Fibroblast of skin of scalp (primary cell): ENCODE measurements at places on chromosomes 3 and 15.

DNA sequence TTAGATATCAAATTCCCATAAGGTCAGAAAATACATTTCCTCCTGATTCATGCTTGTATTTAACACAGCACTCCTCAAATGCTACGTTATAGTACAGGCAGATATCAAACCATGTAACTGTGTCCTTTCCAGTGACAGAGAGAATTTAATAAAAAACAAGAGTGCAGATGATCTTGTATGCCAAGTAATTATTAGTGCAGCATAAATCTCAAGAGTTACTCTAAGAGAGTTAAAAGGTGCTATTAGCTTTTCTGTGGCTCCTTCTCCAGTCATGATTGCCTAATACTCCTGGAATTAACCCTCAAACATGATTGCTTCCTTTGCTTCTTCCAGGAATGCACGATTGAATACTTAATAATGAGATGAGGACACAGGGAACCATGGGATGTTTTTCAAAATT, 413.0 kb upstream of the DPH6 start:
- DNase-seq, result no peak

GRCh38 chr3:134242649-134243617, 7.7 kb downstream of the RYK start:
- peak; percentile 82 for DNase-seq

GRCh38 chr3:112351036-112351435, 18.1 kb downstream of the CD200 start:
- DNase-seq, result no peak

DNA sequence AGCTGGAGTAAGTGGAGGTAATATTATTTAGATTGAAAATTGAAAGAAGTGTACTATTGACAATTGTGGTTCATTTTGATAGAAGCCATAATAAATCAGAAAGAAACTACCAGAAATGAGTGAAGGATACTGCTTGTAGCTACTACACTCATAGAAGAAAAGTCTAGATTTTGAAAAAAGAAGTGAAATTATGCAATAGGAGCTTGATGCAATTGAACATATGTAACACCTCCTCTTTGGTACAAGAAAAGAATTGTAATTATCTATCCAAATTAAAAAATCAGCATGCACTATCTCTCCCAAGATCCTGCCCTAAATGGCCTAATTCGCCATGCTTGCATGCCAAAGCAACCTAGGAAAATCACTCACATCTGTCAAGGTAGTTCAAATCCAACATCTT, 51.1 kb upstream of the CD200R1L start:
- no peak for DNase-seq

DNA sequence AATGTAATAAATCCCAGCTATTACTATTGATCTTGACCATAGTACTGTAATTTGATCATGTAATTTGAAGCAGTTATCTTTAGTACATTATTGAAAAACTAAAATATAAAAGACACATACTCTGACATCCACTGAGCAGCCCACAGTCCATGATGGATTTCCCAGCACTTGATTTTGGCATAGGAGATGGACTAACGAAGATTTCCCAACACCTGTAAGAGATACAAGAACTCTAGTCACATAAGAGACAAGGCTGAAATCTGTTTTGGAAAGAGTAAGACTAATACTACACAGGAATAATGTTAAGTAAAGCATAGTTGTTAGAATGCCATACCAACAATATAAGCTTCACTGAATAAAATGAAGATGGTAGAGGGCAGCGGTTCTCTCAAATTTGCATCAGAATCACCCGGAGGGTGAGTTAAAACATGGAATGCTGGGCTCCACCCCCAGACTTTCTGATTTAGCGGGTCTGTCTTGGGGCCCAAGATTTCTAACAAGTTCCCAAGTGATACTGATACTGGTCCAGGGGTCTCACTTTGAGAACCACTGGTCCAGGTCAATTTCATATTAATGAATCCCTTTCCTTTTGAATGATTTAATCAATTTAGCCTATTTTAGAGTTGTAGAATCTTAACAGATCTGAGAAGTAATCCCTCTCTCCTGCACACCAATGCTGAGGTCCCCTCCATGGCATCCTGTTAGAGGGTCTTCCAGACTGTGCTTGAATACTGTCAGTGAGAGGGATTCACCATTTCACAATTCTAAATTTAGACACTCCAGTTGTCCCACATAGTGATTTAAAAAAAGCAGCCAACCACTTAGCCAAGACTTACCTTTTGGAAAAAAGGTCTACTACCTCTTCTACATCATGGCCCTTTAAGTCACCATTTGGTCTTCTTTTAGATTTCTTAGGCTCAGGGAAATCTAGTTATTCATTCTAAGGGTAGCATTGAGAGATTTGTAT, 11.5 kb downstream of the RABL3 start:
- DNase-seq, result no peak

DNA sequence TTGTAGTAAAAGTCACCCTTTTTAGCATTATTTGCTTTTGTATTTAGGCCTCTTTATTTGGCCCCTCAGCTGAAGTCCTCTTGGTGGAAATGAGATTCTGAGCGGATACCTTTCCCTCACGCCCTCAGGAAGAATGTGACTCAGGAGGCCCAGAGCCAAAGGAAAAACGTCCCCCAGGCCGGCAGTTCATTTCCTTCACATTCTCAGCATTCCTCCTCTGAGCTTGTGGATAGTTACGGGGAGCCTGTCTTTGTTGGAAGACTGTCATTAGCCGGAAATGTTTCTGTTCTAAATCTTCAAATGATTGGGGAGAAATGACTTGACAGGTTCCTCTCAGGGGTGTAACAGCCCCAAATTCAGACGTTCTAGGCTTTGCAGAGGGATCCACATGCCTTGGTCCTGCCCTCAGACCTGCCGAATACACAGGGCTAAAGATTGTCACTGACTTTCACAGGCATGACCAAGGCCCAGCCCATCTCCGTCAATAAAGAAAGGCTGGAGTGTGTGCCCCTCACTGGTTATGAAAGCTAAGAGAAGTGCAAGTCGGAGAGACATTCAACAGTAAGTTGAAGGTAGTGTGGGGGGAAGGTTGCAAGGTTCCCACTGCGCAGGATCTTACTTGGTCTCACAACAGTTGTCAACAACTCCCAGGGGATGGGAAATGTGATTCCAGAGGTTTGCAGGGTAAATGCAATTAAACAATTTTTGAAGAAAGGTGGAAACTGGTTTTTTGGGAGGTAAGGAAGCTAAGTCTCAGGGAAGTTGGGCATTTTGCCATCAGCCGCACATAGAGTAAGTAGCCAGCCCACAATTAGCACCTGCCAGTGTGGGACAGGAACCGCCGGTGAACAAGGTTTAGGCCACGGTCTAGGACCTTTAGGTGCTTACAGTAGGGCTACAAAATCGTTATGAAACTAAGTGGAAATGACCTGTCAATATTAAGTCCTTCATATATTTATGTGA, 39.7 kb upstream of the MYZAP start:
- DNase-seq, result peak; percentile 85

GRCh38 chr3:37221407-37221806, 47.0 kb upstream of the LRRFIP2 start:
- peak; percentile 72 for DNase-seq

- peak; percentile 22 for DNase-seq
Measured at GRCh38 chr15:95448531-95449229, 881.8 kb upstream of the NR2F2 start.

DNA sequence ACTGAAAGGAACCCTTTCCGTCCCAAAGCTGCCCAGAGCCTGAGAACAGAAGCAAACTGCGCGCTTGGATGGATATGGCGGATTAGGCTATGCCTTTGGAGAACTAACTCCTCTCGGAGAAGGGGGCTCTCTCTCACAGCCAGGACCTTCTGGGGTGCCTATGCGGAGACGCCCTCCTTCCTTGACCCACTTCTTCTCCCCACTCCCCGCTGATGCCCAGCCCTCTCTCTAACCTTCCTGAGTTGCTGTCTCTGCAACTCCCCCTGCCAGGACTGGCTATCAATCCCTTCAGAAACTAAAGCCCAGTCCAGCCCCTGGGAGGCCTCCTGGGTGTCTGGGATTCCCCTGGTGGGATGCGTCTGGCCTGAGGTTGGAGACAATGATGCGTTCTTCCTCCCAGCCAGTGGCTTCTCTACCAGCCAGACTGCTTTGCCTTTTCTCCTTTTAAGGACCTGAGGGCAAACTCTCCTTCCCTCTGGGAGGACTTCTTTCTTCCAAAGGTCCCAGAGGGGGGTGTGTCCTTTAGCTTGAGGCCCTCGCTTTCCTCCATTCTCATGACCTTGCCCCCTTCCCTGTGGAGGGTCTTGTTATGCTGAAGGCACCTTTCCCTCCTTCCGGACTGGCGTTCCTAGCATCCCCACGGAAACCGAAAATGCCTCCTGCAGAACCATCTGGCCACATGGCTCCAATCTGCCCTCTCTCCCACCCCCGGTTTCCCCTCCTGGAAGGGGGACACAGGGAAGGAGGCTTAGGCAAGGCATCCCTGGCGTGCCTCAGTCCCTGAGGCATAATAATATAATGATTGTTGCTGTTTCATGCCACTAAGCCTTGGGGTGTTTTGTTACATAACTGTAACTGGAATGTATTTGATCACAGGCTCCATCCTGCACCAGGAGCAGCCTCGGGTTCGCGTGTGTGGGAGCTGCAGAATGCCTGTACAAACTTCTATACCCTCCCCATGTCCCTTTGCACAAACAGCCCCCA, 63.4 kb upstream of the C15orf39 start:
- DNase-seq, result peak; percentile 85

DNA sequence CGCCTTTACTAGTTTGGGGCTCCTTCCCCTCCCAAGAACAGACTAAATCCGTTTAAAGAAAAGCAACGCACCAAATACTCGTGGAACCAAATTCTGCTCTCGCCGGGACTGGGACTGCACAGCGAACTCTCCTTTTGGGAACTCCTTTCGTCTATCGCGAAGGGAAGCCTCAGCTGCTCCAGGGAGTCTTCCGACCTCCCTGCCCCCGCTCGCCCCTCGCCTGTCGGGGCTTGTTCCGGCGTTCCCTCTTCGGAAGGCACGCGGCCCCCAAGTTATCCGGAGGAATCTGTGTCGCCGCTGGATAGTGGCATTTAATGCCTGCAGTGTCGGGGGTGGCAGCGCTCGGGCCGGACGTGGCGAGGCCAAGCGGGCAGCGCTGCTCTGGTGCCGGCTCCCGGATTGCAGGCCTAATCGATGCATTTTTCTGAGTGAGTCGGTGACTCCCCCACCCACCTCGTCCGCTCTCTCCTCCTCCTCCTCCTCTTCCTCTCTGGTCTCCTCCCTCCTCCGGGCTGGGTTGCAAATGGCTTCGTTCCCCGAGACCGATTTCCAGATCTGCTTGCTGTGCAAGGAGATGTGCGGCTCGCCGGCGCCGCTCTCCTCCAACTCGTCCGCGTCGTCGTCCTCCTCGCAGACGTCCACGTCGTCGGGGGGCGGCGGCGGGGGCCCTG, at the start of gene TRIM71:
Gene TRIM71 (plus strand): TSS at position 440 of the 671 bp plus-strand sequence. CDS start 84 bp downstream, at position 524.
- no peak for DNase-seq

DNA sequence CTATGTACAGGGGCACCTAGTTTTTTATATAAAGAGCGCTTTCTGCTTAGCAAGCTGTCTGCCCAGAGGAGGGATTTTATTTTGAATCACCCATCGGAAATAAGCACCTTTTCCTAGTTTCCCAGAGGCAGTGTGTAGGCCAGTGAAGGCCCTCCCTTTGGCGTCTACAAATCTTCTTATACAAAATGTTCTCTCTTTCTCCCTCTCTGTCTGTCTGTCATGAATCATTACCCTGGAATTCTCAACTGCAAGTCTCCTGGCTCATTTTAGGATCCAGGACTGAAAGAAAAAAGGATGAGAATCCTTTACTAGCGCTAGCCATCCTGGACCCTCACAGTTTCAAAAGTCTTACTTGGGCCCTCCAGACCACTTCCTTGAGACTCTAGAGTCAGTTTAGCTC, 728.1 kb downstream of the OTOL1 start:
- peak; percentile 29 for DNase-seq

GRCh38 chr3:78872195-78872594, 895.6 kb downstream of the ROBO1 start:
- no peak for DNase-seq

DNA sequence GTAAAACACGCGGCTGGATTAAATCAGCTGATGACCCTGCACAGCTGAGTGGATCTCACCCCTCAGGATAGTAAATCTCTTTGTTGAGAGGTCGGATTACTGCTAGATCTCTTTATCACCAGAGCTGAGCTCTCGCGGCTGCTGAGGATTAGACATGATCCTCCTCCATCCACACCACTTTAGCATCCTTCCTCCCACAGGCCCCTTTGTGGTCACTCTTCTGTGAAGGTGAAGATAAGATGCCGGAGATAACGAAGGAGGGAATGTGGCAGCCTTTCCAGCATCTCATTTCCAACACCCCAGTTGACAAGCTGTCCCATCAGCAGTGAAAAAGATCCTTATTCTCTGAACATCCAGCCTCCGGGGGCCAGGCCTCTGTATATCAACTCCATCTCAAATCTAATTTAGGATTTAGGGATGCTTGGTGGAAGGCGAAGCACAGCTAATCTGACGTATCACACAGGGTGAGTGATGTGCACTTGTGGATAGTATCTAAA, 47.5 kb upstream of the SELENOK start:
- no peak for DNase-seq

GRCh38 chr3:147371140-147371539, 35.2 kb downstream of the ZIC4 start:
- DNase-seq, result no peak

- DNase-seq, result no peak
Measured at GRCh38 chr3:133490468-133491351, 82.8 kb upstream of the CDV3 start.

DNA sequence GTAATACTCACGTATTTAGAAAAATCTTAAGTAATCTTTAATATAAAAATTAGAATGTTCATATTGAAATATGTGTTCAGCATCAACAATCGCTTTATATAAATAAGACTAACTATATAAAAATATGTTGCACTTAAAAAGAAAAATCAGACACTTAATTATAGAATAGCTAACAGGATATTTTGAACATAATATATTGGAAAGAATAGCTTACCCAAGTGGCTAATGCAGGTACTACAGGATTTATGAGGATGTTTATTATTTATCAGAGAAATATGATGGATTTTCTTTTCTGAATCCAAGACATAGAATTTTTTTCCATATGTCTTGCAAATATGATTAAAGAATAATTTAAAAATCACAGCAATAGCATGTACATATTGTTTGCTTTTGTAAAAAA, 567.9 kb upstream of the GBE1 start:
- peak; percentile 0 for DNase-seq

GRCh38 chr3:185406121-185406620, 43.2 kb downstream of the MAP3K13 start:
- DNase-seq, result no peak

DNA sequence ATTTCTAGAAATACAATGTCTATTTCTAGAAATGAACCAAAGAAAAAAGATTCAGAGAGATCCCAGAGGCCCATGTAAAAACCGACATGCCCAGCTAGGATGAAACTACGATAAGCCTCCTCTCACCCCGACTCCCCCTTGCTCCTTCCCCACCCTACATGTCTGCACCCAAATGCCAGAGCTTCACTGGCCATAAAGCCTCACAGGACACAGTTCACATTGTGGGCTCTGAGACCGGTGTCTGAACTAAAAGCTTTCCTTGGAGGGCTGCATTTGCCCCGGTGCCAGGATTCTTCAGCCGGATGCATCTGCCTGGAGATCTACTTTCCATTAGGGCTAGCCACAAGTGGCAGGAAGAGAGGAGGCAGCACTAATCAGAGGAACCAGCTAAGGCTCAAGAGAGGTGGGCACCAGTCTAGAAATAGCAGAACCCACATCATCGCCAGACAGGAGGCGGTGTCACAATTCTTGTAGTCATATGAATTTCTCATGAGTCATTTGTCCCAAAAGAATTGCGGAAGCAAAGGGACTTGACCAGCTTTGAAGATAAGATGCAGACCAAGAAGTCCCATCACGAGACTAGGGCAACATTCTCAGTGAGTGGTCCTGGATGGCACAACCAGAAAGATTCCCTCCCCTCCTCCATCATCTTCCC, 353.6 kb downstream of the NTRK3 start:
- no peak for DNase-seq

- no peak for DNase-seq
Measured at GRCh38 chr3:138344754-138345153, 3.6 kb upstream of the MRAS start.
